Panc1 (cell line): ENCODE measurements at places on chromosomes 6 and 20. TPM values are rescaled to one million over a fixed set of nuclear protein-coding genes. Genes with fewer than 3 reads are reported as not detected.

The BFSP1 gene
- 6.9 TPM for total RNA-seq

The NTSR1 gene
- total RNA-seq: 44.1 TPM

The FILIP1 gene
- 0.26 TPM for total RNA-seq

The TFAP2C gene
- total RNA-seq: 2.8 TPM

The SLC32A1 gene
- not detected for total RNA-seq

The CAGE1 gene
- not detected for total RNA-seq

The HLA-G gene
- total RNA-seq: 0.62 TPM

The PRND gene
- not detected for total RNA-seq

The TMC2 gene
- total RNA-seq: not detected

The EMILIN3 gene
- 0.54 TPM for total RNA-seq

The TSHZ2 gene
- total RNA-seq: 0.36 TPM

The NKAIN2 gene
- 2.6 TPM for total RNA-seq

The NCOA3 gene
- total RNA-seq: 47.7 TPM

The SCRT2 gene
- not detected for total RNA-seq

The OLIG3 gene
- total RNA-seq: not detected

The SALL4 gene
- 1.6 TPM for total RNA-seq
